ENCODE measurements at places on chromosomes 1 and 21.

- DNase-seq: peak; percentile 80
Measured at GRCh38 chr21:35697321-35697808, 363.0 kb downstream of the SETD4 start.

DNA sequence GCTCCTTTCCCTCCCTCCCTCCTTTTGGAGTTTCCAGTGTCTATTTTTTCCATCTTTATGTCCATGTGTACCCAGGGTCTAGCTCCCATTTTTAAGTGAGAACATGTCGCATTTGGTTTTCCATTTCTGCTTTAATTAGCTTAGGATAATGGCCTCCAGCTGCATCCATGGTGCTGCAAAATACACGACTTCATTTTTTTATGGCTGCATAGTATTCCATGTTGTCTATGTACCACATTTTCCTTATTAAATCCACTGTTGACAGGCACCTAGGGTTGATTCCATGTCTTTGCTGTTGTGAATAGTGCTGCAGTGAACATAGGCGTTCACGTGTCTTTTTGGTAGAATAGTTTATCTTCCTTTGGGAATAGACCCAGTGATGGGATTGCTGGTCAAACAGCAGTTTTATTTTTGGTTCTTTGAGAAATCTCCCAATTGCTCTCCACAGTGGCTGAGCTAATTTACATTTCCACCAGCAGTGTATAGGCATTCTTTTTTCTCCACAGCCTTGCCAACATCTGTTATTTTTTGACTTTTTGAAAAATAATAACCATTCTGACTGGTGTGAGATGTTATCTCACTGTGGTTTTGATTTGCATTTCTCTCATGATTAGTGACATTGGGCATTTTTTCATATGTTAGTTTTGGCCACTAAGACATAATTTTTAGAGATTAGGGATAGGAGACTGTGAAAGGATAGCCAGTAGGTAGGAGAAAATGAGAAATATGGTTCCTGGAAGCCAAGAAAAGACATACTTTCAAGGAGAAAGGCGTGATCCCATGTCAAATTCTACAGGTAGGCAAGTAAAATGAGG is 50.4 kb downstream of the ADAMTS1 start:
- DNase-seq: no peak

DNA sequence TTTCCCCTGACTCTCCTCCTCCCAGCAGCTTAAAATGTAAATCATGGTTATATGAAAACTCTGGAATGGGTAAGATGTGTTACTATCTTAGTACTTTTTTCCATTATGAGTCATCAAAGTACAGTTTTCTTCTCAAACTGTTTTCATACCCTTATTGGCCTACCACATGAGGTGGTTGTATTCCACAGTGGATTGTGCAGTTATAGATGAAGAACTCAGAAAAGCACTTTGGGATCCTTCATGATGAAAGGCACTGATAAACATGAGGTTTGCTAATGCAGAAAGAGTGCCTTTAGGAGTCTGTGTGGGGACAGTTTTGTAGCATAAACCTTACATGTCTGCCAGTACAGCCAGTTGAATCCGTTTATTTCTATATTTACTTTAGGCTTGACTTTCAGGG is 32.0 kb upstream of the MYOCOS start:
- DNase-seq: no peak

GRCh38 chr1:27782950-27783349 is 9.9 kb downstream of the STX12 start:
- no peak for DNase-seq

DNA sequence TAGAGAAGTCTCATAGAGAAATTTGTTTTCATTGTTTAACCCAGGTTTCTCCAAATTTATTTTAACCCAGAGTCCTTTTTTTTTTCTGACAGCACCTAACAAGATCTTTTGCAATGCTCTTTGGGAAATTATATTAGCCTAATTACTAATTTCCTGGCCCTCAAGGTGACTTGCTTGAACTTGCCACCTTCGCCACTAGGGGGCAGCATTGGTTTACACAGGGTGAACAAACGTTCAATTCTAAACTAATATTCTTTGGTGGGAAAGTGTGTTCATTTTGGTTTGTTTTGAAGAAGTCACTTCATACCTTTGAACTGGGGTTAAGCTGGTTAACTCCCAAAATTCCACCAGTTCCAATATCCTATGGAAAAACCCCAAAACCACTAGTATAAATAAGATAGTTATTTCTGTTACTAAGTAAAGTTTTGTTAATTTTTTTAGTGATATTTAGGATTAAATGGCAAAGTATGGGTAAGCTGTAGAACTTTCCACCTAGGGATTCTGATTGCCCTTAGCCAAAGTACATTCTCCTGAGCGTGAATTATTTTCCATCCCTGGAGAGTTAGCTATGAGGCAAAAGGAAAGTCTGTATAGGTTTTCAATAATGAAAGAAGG is 13.0 kb downstream of the CCDC190 start:
- peak; percentile 32 for DNase-seq

DNA sequence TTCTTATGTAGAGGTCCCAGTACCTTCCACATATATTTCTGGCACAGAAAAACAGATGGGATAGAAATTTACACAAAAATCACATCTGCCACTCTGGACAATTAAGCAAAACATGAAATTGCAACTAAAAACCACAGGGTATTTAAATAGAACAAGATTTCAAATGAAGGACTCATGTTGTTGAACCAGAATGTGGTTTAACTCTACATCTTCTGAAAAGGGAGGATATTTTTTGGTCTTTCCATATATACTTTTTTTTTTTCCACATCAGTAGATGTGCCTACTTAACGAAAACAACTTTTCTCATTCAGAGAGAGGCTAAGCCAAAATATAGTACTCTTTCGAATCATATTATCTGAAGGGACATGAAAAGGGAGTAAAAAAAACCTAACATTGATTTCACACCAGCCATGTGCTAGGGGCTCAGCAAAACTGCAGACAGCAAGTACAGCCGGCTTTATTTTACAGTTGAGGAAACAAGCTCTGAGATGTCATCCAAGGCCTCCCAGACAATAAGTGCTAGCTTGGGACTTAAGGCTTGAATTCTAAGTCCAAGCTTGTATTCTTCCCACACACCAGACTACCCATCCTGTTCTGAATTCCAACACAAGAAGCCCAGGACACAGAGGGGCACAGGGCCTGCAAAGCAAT is 208.9 kb downstream of the PBX1 start:
- DNase-seq: no peak

GRCh38 chr21:43269957-43270705 is 101.3 kb downstream of the CRYAA start:
- DNase-seq: no peak

- DNase-seq: peak; percentile 39
Measured at GRCh38 chr1:119275145-119276134, 93.1 kb upstream of the HAO2 start.

GRCh38 chr1:1954831-1955441 is 35.9 kb upstream of the TMEM52 start:
- DNase-seq: no peak

DNA sequence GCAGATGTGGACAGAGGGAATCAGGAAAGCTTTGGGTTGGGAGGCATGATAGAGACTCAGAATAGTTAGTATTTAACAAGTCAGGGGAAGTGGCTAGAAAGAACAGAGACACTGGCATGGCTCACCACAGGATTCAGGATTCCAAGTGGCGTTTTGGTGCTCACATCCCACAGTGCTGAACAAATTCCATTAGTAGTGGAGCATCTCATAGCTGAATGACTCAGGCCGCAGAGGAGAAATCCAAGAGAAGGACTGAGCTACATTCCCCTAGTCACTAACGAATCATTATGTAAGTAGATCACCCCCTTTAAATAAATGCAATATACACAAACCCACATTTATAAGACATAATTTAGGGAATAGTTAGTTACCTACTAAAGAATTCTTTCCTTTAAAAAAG is 5.0 kb upstream of the KCNJ9 start:
- no peak for DNase-seq

- DNase-seq: peak; percentile 40
Measured at GRCh38 chr1:163528710-163529348, 207.1 kb downstream of the NUF2 start.

DNA sequence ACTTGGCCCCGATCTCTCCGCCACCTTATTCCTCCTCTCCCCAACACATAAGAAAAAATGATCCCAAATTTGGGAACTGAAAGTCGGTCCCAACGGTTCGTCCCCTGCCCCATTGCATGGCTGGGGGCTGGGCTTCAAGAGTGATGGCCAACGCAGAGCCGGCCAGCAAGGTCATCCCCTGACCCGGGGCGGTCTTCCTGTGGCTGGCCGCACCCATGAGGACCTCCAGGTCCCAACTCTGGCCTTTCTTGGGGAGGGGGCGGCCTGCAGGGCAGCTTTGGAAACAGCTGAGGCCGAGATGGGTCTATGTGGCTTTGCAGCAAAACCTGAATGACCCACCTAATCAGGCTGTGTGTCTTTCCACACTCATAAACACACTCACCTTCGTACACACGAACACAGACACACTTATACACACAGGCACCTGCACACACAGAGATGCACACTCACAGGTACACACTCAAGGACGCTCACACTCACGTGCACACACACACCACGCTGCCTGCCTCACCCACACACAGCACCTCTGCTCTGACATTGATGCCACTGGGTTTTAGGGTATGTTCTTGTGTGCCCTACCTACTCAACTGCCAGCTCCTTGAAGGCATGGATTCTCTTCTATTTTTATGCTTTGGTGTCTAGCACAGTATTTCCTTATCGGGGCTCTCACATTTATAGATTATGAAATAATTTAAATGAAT is 562 bp downstream of the DYNLT5 start:
- peak; percentile 59 for DNase-seq

GRCh38 chr1:47507881-47508701 is 70.2 kb downstream of the FOXD2 start:
- DNase-seq: peak; percentile 24

GRCh38 chr1:247360991-247361731 is 29.5 kb upstream of the ZNF496 start:
- DNase-seq: peak; percentile 48

GRCh38 chr1:5813480-5813879 is 178.7 kb downstream of the NPHP4 start:
- no peak for DNase-seq

DNA sequence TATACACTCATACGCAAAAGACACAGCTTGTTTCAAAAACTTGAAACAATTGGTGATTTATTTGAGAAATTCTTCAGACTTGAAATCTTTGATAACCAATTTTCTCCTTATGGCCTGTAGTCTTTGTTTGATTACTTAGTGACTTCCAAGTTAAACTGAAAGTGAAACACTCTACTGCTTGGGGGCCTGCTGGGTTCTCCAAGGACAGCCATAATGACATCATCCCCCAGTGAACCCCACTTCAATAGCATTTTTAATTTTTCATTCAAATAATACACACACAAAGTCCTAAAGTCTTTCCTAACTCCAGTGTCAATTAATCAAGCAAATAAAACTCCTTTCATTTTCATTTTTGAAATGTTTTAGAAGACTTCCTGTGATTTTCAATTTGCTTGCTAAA is 59.2 kb downstream of the KRTAP19-8 start:
- DNase-seq: no peak

DNA sequence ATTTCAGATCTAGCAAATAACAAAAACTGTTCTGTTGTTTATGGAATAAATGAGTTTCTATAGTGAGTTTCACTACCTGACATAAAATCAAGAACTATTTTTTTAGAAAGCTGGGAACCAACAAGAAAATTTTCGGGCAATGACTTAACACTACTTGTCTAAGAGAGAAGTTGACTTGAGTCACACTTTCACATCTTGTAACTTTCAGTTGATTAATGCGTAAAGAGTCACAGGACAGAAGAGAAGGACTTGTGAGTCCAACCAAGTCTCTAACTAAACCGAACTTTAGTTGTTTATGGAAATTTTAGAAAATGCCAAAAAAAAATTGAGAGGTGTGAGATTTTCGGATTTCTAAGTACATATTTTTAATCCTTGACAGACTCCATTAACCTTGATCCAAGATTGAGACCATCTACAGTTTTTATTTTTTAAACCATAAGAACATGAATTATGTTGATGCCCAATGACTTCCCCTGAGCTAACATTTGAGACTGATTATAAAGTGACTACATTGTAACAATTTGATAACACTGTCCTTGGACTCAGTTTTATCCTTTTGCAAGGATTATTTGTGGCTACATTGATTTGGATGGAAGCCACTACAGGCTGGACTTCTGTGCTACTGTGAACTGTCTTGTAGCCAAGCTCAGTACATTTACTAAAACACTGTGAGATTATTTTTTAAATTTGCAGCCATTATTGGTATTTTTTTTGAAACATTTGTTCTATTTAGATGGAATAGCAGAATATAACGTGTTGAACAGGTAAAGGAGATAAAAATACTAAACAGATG is 284.0 kb downstream of the PTPRC start:
- DNase-seq: peak; percentile 95

DNA sequence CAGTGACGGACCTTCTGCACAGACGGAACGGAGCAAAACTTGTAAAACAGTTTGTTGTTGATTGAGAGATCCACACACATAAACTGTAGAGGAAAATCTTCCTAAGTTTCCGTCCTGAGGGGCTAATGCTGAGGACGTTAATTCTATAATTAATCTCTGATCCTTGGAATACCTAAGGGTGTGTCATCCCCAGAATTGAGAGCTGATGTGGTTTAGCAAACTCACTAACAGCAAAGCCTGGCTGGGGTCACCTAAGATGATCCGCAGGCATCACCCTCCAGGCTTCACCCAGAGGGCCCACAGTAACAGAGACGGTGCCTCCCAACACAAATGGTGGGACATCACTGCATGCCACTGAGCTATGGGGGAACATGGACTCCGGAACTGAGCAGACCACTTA is 97.5 kb downstream of the SMYD2 start:
- no peak for DNase-seq

- DNase-seq: no peak
Measured at GRCh38 chr1:7833035-7833434, 19.8 kb downstream of the UTS2 start.

GRCh38 chr1:31258581-31258980 is 18.9 kb upstream of the NKAIN1 start:
- DNase-seq: no peak

DNA sequence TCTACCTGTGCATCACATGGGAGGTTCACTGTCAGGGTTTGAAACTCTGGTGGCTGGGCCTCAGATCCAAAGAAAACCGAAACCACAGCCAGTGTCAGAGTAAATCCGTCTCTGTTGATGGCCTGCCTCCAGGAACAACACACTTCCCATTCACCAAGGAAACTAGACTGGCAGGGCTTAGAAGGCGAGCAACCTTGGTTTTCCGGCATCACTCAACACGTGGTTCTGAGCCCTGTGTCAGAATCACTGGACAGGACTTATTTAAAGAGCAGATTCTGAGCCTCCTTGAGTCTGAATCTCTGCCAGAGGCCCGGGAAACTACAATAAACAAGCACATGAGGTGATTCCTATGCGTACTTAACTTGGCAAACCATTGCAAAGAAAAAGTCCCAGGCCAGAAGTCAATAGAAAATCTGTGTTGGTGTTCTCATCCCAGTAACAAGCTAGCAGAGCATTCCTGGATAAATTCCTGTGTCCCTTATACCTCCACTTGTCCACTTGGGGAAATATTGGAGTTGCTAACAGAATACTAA is 70.0 kb downstream of the KCTD3 start:
- peak; percentile 53 for DNase-seq

DNA sequence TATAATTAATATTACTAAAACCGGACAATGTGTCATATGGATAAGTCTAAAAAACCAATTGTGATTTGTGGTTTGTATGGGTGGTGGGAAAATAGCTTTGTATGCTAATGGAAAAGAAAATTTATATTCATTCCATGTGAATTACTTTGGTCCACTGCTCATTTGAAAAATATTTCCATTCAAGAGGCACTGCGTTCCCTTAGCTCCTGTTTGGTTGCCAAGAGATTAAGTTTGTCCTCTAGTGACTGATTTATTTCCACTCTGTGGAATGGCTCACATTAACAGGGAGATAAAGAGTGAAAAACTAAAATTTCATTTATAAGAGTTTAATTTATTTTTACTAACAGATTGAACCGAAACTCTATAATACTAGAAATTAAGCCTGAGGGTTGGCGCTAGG is 744.1 kb upstream of the CHRM3 start:
- peak; percentile 3 for DNase-seq

- DNase-seq: no peak
Measured at GRCh38 chr1:42735477-42736105, 4.4 kb downstream of the CLDN19 start.
